ENCODE measurements at places on chromosomes 7 and 10.

GRCh38 chr10:52949899-52950298 is 177.3 kb upstream of the MBL2 start:
- no peak for DNase-seq

GRCh38 chr10:31949266-31949665 is 20.6 kb upstream of the ARHGAP12 start:
- no peak for DNase-seq

- no peak for DNase-seq
Observed at GRCh38 chr10:2280713-2281300, 543.5 kb upstream of the ADARB2 start.

GRCh38 chr7:92750447-92750839 is 85.9 kb downstream of the CDK6 start:
- no peak for DNase-seq

- DNase-seq = no peak
Observed at GRCh38 chr7:24751484-24751883, 5.8 kb downstream of the GSDME start.

- no peak for DNase-seq
Observed at GRCh38 chr7:74138945-74139843, 35.0 kb upstream of the EIF4H start.

DNA sequence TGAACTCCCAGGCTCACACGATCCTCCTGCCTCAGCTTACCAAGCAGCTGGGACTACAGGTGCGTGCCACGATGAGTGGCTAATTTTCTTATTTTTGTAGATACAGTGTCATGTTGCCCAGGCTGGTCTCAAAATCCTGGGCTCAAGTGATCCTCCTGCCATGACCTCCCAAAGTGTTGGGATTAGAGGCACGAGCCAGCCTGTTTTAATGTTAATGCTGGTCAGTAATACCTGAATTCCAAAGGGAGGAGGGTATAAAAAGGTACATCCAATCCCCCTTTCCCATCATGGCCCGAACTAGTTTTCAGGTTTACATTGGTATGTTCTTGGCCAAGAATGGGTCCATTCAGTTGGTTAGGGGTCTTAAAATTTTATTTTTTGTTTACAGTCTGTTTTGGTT is 329.1 kb downstream of the PARD3 start:
- no peak for DNase-seq

DNA sequence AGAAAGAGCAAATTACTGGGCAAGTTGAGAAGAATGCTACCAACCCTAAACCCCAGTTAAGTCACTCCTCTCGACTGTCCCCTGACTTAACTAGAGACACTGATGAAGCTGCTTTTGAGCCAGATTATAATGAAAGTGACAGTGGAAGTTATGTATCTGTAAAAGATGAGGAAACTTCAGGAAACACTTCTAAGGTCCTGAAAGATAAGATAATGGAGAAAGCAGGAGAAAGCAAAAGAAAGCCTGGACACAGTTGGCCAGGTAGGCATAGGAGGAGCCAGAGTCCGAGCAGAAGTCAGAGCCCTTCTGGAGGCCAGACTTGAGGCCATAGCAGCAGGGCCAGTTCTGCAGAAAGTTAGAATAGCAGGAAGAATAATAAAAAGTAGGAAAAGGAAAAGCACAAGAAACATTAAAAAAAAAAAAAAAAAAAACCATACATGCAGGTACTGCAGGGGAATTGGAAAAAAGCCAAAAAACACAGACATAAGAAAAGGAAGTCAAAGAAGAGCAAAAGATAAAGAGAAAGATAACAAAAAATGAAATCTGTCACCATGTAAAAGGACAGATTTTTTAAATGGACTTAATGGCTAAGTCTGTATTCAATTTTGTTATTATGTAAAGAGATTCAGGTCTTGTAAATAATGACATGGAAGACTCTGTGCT is 101.0 kb upstream of the KCNMA1 start:
- no peak for DNase-seq

- no peak for DNase-seq
Observed at GRCh38 chr10:8088504-8088903, 34.0 kb downstream of the GATA3 start.

GRCh38 chr7:155310425-155311114 is 12.9 kb downstream of the INSIG1 start:
- no peak for DNase-seq

DNA sequence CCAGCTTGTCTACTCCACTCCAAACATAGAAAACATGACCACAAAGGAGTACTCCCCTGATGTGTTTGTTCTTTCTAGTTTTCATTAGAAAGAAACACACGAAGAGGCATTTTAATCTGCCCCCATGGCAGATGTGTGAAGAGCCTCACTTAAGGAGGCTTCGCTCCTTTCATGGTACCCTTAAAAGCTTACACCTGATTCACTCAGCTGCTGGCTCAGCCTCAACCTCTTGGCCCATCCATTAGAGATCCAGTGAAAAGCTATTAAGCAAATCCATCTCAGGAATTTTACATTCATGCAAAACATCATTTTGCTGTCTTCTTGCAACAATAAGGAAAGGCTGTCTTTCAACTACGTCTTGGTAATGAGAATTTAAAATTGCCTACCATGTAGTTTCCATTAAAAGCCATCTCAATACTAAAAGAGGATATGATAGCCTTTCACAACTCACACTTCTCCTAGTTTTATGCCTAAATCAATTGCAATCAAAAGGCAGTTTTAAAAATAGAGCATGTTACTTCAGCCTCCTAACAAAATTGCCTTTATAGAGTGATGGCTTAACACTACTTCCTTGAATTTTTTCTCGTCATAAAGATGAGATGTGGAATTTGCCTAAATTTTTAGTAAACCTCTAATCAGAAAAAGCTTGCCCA is 22.7 kb downstream of the MACC1 start:
- DNase-seq = no peak

GRCh38 chr10:56662765-56663447 is 301.8 kb upstream of the ZWINT start:
- DNase-seq = no peak

GRCh38 chr7:150379441-150380379 is 580 bp downstream of the ZNF775 start:
- no peak for DNase-seq
